ENCODE measurements at places on chromosomes 12 and 14.

DNA sequence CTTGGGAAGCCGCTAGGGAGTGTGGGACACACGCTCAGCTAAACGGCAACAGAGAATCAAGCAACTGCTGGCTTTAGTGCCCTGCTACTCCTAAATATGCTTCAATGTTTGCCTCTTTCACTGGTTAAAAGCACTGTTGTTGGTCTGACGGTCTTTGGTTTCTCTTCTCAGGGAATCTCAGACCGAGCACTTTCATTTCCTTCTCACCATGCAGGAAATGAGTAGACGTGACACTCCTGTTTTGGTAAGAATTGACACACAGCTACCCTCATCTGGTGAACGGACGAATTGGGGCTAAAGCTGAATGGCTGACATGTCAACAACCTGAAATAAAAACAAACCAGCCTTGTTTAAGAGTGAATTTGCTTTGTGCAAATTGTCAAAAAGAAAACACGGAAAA, 57.5 kb upstream of the PIWIL1 start:
- peak; percentile 59 for DNase-seq

DNA sequence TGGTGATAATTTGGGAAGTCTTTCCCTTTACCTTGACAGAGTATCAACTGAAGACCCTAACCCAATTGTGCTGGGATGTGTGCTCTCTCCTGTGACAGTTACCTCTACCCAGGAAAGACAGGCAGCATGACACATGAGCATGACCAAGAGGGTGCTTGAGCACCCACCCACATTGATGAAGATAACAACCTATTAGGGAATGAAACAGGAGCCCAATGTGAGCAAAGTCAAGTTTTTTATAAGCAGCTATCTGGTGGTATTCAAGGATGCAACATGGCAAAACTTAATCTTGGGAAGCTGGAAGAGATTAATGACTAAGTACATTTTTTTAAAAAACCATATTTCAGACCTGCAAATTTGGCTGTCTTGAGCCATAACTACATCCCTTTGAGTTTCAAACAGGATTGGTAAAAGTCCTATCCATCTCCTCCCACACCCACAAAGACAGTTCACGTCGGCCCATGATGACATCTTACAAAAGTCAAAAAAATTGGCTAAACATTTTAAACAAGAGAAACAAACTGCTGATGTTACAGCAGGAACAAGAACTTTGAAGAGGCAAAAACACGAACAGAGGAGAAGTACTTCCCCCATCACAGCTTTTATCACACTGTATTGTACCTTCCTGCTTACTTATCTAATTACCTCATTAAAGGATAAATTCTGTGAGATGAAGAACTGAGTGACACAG, 60.3 kb downstream of the MED13L start:
- DNase-seq, result no peak

DNA sequence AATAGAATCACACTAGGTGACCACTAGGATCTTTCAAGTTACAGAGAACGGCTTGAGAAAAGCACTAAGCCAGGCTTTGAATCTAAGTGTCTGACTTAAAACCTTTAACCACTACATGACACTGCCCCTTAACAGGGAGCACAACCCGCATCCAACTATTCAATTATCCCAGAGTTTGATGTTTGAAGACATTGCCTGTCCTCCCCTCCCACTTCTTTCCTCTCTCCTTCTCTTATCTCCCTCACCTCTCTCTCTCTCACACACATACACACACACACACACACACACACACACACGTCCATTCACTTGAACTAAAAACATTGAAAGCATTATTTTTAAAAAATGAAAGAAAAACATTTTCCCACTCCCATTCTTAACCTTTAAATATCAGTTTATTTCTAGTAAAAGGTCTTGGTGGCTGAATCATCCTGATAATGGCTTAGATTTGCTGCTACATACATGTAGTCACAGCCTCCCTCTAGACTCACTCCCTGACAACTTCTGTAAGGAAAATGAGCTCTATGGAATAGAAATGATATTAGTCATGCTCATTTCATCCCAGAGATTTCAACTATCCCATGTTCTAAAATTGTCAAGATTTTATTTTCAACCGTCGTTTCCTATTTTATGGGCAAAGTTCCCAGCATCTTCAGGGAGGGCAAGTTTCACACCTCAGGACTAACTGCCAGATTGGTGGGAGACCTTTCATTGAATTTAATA, 53.5 kb upstream of the RAP1B start:
- DNase-seq, result peak; percentile 44

GRCh38 chr12:122389677-122390076, 32.8 kb downstream of the CLIP1 start:
- no peak for DNase-seq

DNA sequence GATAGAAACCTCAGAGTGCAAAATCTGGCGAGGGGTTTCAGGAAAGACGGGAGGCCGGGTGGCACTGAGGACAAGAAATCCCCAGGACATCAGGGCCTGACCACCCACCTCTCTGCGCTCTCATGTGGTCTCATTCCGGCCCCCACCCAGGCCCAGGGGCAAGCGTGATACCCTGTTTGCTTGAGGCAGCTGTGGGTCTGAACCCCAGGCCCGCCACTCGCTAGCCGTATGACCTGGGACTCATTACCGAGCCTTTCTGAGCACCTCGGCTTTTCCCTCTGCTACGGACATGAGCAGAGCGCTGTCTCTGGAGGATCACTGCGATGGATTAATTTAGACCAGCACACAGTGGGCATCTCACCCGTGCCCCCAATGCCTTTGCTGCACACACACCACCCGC, 25.5 kb upstream of the BCDIN3D start:
- no peak for DNase-seq
